ENCODE measurements at places on chromosomes 11 and 22.
A peak's percentile ranks its signal among the peaks of the same experiment; 100 is the strongest.

GRCh38 chr11:441418-442274, at the start of gene ANO9:
Gene ANO9 (minus strand): TSS chr11:442011. CDS start chr11:441926, 85 bp downstream.
- DNase-seq: no peak

- DNase-seq: no peak
Observed at GRCh38 chr11:108961095-108961494, 296.2 kb downstream of the DDX10 start.

GRCh38 chr11:773425-773824, 3.9 kb downstream of the GATD1 start:
- no peak for DNase-seq

DNA sequence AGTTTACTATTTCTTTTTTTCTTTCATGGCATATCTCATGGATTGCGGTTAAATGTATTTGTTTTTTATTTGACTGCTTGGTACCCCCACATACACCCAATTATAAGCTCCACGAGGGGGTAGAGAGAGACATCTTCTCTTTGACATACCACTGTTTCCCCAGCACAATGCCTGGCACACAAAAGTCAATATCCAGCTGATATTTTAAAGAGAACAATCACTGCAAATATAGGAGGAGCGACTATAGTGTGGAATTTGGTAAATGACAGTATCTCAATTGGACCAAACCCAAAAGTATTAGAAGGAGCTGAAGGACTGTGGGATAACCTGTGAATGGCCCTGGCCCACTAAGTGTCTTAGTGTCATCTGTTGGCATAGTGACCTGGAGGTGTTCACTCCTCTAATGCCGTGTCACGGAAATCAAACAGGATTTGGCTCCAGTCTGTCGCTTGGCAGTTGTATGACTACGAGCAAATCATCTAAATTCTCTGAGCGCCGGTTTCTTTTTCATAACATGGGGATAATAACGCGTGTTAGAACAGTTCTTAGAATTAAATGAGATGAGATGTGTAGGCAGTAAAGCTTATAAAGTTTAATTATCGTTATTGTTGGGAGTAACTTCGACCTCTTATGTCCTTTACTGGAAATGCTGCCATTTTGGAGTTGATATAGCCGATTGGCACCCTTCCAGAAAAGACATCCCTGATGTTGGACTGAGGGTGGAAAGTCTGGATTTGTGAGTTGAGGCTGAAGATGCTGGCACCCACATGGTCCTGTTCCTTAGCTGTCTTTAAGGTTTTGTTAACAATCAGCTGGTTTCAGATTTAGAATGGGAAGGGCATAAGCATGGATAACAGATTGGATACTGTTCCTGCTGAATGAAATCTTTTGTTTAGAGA, 144.5 kb downstream of the DBX1 start:
- no peak for DNase-seq

- no peak for DNase-seq
Observed at GRCh38 chr22:42078469-42079318, 806 bp upstream of the SMDT1 start.

DNA sequence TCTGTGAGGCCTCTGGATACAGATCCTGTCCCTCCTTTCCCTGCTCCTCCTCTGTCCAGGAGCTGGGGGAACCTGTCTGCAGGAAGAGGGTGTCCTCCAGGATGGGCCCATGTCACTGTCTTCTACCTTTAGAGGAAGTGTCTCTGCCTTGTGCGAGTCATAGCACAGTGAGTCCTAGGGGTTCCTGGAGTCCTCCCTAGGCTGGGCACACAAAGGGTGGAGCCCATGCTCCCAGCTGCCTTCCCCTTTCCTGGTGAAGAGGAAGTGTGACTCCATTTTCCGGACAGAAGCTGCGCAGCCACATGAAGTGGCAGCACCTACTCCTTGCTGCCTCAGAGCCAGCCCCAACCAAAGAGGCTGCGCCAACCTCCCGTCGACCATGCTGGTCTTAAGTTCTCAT, 112.2 kb downstream of the CTTN start:
- DNase-seq: no peak

GRCh38 chr11:6568191-6568918, 35.1 kb downstream of the RRP8 start:
- DNase-seq: peak; percentile 45

DNA sequence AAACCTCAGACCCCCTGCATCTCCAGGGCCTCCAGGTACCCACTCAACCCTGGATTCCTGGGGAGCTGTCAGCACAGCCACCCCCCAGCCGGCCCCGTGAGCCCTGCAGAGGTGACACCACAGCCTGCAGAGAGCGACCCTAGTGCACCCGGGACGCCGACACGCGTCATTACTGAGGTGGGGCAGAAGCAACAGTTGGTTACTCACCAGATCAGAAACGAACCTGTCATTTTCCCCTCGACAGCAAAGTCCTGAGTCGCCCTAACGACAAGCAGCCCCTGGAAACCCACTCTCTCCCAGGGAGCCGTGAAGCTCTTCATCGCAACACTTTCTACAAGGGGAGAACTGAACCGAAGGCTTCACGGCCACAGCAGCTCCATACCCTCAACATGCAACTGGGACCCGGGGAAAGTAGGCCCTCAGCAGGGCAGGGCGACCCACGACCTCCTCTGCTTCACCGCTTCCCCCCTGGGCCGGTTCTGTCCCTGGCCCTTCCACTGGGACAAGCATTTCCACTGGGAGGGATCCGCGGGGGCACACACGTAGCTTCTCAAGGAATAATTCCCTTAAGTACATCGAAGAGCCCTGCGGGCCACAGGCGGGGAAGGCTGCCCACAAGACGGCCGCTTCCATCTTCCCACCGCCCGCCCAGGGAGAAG, 1.6 kb downstream of the BRD1 start:
- DNase-seq: no peak

GRCh38 chr22:40212121-40212520, 34.4 kb downstream of the TNRC6B start:
- DNase-seq: peak; percentile 43

DNA sequence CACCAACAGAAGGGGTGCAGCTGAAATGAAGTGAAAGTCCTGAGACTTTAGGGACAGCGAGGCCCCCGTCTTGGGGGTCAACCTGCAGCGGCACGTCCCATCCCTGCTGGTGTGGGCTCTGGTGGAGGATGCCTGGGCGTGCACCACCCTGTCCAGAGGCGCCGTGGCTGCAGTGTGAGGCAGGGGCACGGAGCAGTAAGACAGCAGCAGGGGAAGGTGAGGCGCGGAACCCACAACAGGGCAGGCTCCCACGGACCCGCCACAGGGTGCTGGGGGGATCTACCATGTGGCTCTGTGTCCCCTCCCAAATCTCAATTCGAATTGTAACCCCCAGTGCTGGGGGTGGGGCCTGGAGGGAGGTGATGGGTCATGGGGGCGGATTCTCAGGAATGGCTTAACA, 158.6 kb downstream of the SHANK2 start:
- no peak for DNase-seq

GRCh38 chr11:64238076-64238475, 2.8 kb upstream of the FKBP2 start:
- DNase-seq: no peak

DNA sequence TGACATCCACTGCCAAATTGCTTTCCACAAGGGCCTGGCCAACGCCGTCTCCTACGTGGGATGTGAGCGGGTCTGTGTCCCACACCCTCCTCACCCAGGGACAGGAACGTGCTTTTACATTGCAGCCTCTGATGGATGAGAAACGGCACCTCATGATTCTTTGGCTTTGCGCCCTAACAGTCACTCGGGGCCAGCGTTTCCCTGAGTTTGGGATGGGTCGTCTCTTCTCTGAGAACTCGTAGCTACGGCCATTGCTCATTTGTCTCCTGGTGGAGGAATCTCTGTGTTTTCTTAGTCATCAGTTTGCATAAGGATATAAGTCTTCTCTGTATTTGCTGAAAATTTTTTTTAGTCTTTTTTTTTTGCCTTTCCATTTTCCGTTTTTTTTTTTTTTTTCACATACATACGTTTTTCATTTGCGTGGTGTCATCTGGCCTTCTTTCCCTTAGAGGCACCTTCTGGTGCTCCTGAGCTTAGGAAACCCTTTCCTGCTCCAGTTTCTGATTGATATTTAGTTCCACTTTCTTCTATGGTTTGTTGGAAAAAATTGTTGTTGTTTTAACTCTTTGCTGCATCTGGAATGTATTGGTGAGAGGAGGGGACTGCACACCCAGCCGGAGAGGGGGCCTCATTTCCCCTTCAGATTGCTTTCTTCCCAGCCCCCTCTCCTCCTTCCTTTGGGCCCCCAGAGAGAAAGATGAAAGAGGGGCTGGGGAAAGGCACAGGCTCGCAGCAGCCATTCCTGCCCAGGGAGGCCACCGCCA, 12.0 kb downstream of the TNNT3 start:
- peak; percentile 60 for DNase-seq

- DNase-seq: no peak
Observed at GRCh38 chr11:120871924-120872323, 152.0 kb upstream of the TBCEL start.

DNA sequence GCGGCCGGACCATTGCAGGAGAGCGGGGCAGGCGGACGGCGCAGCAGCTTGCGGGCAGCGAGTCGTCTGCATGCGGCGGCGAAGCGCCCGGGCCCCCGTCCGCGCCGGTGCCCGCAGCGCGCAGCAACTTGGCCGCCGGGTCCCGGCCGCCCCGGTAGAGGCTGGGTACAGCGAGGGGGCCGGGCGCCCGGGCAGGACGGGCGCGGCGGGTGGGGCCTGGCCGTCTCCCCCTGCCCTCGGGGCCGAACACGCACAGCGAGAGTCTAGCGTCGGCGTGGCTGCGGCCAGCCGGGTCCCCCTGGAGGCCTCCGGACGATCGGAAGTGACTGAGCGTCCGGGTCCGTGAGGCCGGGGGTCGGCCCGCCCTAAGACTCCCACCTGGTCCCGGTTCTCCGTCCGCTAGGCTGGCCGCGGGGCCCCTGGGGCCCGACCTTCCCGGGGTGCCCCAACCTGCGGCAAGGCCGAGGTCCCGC, 775 bp upstream of the TRABD start:
- DNase-seq: no peak

GRCh38 chr11:65277631-65278277, 16.0 kb downstream of the POLA2 start:
- no peak for DNase-seq

DNA sequence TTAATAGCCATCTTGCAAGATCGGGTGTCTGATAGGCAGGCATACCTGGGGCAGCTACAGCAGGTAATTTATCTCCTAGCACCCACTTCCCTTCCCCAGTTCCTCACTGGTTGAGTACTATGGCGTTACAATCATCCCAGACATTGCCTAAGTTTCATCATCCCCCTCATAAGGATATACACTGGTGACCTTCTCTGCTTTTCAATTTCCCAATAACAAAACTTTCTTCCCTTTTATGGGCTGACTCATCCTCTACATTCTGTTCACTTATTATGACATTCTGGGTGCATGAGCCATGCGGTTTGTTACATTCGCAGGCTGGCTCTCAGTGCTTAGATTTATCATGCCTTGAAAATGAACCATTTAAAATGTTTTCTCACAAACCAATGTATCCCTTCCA, 5.0 kb upstream of the MRPL11 start:
- DNase-seq: peak; percentile 81

DNA sequence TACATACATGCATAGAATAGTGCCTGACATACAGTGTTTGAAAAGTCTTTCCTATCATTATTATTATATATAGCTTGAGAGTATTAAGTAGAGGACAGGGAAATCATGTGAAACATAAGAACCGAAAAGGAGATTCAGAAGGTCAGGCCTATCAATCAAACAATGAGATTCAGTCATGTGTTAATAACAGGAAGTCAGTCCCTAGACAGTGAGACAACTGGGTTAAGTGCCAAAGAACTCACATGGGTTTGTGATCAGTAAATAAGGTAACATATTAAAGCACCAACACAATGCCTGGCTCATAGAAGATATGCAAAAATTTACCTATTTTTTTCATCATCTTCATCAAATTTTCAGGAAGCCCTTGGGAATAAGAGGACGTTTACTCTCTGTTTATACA, 174.3 kb upstream of the FAT3 start:
- no peak for DNase-seq

GRCh38 chr22:38965614-38966379, 8.4 kb downstream of the APOBEC3A start:
- DNase-seq: no peak

DNA sequence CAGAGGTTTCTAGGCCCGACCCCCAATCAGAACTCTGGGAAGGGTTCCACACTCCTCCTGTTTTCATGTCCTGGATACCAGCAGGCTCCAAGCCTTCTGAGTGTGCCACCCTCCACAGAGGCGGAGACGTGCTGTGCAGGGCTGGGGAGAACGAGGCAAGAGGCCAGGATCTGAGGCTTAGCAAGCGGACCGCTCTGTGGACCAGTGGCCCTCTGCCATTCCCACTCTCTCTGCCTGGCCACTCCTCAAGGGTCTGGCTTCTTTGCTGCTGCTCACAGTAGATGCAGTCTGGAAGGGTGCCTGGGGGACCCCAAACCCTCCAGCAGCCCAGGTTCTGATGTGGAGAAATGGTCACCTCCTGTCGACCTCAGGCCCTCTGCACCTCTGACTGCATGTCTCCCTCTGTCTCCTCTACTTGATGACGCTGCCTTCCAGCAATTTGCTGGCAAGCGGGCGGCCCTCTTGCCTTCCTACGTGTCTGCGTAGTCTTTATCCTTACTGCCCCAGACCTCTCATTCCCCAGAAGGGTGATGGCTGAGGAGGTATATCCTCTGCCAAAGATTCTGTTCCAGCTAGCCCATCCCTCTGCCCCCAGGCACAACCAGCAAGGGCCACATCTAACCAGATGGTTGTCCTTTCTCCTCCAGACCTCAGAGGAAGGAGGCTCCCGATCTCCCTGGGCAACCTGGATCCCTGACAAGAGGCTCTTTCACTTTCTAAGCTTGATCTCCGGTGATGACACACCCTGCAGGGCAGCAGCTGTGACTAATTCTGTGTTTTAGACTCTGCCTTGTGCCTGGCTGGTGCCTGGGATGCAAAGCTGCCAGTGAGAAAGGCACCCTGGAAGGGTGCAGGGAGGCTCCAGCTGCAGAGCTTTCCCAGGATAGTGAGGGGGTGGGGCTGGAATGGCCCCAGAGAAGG, 87.3 kb downstream of the NAT10 start:
- DNase-seq: peak; percentile 60

- no peak for DNase-seq
Observed at GRCh38 chr11:122202951-122203456, 87.0 kb upstream of the BLID start.

DNA sequence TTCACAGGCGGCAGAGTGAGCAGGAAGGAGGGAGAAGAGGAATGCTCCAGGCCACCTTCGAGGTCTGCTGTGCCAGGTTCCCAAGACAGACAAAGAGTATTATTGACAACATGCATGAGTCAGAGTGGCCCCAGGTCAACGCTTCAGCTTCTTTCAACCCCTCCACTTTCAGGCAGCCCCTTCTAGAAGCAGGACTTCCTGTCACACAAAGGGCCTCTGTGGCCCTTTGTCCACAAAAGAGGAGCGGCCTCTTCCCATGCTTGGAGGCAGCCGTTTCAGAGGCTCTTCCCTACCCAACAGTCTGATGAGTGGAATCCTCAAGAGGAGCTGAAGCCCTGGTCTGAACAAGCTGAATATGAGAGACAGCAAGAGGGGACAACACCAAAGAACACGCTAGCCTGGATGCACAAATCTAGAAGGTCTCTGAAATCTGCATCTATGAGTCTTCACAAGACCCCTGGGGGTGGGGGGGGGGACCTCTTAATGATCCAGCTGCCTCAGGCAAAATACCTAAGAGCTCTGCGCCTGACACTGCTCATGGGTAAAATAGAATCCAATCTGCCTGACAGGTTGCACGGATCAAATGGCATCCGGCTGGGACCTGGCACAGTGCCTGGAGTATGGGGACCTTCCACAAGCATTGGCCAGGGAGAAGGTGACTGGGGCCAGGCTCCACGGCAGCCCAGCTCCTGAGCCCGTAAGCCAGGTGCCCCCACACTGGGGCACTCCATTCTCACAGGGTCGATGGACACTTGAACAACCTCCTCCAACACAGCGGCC, 67.5 kb downstream of the PACSIN2 start:
- DNase-seq: no peak
